ENCODE measurements at places on chromosomes 2 and 18. TPM values are rescaled to one million over a fixed set of nuclear protein-coding genes. Genes with fewer than 3 reads are reported as not detected.

Gene ANKRD30BL
- total RNA-seq, result not detected

Gene TMEM198
- not detected for total RNA-seq

Gene RBM43
- total RNA-seq, result 1.5 TPM

GRCh38 chr18:26301681-26302080 lies 75.4 kb downstream of the TAF4B start:
- DNase-seq, result no peak

DNA sequence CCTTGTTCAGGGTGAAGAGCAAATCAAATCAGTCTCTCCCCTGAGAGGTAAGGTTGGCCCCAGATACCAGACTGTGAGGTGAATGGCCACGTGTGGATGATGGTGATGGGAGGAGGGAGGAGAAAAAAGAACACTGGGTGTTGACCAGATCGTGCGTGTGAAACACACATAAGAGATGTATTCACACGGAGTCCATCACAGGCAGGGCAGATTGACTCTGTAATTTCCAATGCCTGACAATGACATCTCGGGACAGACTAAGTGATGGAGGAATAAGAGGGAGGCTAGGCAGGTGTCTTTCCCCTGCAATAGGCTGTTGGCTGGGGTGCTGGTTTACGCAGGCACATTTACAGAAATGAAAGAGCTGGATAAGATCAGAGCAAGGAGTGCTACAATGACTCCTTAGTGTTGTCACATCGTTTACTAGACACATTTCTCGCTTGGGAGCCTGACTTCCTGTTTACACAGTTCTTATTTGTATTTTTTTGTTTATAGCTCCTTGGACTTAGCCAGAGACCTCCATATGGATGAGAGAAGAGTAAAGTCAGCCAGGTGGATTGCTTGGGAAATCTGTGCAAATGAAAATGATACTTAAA lies 43.1 kb downstream of the CPO start:
- no peak for DNase-seq

GRCh38 chr2:20563833-20564232 lies 87.1 kb downstream of the HS1BP3 start:
- DNase-seq, result peak; percentile 69

DNA sequence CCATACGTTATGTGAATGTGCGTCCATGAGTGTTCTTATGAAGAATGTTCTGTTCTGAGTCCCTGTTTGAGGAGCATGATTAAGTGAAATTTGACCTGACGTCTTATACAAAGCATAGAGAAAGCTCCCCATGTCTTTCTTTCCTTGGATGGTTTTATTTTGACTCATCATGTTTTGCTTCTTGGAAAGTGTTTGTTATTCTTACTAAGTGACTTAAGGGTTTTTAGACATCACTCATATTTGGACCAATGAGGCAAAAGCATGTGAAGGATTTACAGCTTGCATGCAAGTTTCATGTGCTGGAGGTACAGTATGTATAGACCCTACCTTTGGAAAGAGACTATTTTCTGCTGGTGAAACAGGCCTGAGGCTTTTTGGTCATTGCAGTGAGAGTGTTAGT lies 33.5 kb upstream of the ZEB2 start:
- no peak for DNase-seq

GRCh38 chr2:32061973-32062861 lies 1.1 kb upstream of the SPAST start:
- DNase-seq, result peak; percentile 17

DNA sequence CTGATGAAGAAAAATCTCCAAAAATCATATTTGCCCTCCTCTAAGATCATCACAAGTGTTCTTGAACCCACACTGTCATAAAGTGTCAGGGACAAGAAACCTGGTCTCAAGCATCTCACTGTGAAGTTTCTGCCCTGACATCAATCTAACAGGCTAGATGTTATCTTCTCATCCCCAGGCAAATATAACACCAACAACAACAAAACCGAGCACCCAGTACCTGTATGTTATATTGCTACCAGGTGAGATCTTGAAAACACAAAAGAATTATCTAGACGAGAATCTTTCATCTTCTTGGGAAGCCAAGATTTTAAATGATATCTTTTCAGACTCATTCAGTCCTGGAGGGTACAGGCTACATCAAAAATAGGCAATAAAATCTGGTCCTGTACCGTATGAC lies 8.8 kb upstream of the MAP4K3 start:
- no peak for DNase-seq

DNA sequence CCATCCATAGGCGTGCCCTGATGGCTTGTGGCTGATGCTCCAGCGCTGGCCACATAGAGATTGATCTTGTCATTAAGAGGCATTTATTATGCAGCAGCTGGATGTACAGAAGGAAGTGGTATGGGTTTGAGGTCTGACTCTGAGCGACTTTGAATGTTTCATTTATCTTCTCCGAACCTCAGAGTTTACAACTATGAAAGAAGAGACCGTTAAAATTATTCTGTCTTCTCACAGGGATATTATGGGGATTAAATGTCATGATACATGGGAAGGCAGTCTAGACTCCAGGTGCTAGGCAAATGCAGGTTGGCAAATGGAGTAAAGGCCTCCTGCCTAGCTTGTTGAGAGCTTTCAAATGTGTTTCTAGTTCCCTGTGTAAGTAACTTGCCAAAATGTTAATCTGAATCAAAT lies 30.3 kb downstream of the MOGAT1 start:
- DNase-seq, result no peak

Measured in lung microvascular endothelial cell (primary cell).